NCI-H2029 treated with DMSO at 0.1 percent for 48 hours (cell line): ENCODE measurements at places on chromosomes 7 and 10.
A peak's percentile ranks its signal among the peaks of the same experiment; 100 is the strongest.

DNA sequence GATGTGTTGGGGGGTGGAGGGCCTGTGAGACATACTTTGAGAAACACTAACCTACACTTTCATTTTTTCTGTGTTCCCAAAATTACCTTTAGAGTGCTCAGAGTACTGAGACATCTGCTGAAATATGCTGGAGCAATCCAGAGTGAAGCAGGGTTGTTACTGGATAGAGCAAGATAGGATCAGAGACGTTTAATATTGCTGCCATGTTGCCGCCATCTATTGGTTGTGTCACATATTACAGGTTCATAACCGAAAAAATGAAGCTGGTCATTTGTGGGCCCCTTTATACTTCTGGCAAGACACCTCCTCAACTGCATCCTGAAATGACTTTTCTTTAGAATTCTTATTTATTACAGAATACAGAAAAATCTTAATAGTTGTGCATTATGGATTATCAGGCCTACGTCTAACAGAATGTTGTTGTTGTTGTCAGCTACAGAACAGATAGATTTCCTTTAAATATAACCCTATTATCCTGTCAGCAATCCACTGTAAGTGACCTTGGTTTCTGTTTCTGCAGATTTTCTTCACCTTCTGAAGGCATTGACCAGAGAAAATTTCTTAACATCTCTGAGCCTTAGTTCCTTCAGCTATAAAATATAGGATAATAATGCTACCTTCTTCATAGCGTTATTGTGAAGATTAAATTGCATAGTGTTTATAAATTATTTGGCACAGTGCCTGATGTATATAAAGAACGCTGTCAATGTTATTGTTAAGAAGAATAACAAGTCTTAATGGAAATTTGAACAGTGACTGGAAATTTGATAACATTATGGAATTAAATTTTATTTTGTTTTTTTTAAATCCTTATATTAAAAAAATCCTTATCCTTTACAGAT lies 16.2 kb upstream of the DLD start:
- peak; percentile 57 for DNase-seq

GRCh38 chr10:116721547-116722392 lies 20.6 kb downstream of the HSPA12A start:
- no peak for DNase-seq

- DNase-seq = no peak
These were observed 36.2 kb downstream of the GNG11 start for GRCh38 chr7:93957767-93958166.

DNA sequence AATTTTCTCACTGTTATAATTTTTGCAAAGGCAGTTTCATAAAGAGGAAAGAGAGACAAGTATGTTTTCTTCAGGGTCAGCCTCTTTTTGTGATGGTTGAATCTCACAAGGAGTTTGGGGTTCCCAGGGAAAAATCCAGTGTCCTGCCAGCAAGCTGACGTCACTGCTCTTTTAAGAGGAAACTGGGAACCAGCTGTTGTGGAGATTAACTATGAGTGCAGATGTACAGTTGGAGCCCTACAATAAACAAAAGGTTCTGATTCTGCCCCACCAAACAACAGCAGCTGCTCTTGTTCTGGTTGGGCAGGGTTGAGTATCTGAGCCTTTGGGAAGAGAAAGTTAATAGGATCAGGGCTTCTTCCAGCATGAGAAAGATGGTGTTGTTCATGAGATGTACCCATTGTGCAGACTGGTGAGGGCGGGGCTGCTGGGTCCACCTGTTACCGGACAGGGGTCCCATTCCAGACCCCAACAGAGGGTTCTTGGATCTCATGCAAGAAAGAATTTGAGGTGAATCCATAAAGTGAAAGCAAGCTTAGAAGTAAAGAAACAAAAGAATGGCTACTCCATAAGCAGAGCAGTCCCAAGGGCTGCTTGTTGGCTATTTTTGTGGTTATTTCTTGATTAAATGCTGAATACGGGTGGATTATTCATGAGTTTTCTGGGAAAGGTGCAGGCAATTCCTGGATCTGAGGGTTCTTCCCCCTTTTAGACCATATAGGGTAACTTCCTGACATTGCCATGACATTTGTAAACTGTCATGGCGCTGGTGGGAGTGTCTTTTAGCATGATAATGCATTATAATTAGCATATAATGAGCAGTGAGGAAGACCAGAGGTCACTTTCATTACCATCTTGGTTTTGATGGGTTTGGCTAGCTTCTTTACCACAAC lies 12.5 kb downstream of the PRF1 start:
- DNase-seq = no peak

- no peak for DNase-seq
These were observed 12.1 kb upstream of the CEP41 start for GRCh38 chr7:130452951-130453350.

- no peak for DNase-seq
These were observed 90.3 kb upstream of the PARD3 start for GRCh38 chr10:34905200-34905927.

DNA sequence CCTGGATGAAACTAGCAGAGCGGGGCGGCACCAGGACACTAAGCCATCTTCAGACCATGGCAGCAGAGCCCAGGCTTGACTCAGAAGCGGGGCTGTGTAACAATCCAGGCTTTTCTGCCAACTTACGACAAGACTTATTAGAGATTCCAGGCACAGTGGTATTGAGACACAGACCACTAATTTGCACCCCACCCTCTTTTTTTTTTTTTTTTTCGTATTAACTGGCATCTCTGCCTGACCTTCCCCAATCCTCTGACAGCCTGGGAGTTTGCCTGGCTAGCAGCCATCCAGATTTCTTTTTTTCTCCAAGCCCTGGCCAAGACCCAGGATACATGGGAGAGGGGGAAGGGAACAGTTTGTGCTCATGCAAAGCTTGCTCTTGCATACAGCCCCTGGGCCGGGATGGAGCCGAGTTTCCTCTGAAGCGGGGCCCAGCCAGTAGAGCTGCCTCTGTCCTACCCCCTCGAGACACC lies 182.4 kb downstream of the PLXNA4 start:
- DNase-seq = no peak

GRCh38 chr10:34205452-34205851 lies 609.6 kb downstream of the PARD3 start:
- no peak for DNase-seq

- DNase-seq = no peak
These were observed 20.7 kb downstream of the FAM241B start for GRCh38 chr10:69650589-69651261.

GRCh38 chr7:22911889-22912288 lies 89.2 kb upstream of the TOMM7 start:
- no peak for DNase-seq

DNA sequence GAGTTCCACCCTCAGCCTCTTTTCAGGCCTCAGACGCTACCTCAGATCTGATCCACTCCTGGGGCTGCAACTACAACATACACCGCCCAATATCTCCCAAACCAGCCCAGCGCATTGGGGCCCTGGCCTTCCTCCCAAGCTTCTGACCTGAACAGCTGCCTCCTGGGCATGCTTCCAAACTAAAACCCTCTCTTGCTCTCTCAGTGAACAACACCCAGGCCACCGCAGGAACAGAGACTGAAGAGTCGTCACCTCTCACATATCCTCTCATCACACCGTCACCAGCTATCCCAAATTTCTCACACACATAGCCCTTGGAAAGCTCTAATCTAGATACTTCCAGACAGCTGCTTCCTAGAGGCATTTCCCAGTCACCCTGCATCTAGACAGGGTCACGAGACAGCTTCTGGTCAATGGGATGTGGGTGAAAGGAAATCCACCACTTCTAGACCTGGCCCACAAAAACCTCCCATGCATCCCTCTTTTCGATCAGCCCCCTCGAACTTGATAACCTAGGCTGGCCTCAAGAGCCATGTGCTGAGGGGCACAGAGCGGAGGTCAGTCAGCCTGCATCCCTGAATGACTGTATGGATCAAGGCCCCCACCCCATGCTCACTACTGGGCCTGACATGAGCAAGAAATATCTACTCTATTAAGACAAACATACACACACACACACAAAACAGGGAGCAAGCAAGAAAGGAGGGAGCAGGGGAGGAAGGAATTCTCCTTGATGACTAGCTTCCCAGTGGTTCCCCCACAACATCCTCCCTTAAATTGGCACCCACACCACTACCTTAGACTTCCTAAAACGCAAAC lies 1.8 kb downstream of the PARP12 start:
- peak; percentile 78 for DNase-seq

- DNase-seq = no peak
These were observed 172.7 kb downstream of the AGMO start for GRCh38 chr7:15389073-15389472.

- DNase-seq = no peak
These were observed 270.8 kb downstream of the GATA3 start for GRCh38 chr10:8325024-8325980.

- DNase-seq = peak; percentile 97
These were observed 1.1 kb downstream of the PIK3AP1 start for GRCh38 chr10:96719200-96719599.

DNA sequence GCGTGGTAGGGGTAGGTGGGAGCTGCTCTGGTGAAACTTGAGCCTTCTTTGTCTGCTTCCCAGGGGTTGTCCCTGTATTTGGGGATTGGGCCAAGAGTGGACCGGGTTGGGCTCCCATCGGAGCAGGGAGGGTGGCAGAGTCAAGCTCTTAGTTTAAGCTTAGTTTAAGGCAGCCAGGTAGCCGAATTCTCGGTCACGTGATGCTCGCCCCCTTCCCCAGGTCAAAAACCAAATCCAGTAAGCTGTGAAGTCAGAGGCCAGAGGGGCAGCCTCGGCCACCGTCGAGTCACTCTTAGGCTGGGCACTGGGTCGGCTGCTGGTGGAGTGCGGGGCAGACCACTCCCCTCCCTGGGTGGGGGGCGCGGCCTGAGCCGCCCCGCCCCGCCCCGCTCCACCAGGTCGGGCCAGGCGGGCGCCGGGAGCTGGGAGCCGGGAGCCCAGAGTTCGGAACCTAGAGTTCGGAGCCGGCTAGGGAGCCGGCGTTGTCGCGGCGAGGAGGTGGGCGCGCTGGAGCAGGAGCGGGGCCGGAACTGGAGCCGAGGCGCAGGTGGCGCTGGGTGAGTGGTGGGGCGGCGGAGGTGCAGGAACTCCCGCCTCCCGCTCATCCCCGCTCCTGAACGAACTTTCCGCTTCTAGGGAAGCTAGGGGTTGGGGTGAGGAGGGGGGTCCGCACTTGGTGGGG lies 2.8 kb upstream of the LZTS2 start:
- no peak for DNase-seq

GRCh38 chr7:139654276-139655181 lies 123.3 kb downstream of the HIPK2 start:
- no peak for DNase-seq

GRCh38 chr10:26801831-26802230 lies 58.9 kb downstream of the ABI1 start:
- no peak for DNase-seq

- no peak for DNase-seq
These were observed 936.6 kb downstream of the NRG3 start for GRCh38 chr10:82811621-82812020.

DNA sequence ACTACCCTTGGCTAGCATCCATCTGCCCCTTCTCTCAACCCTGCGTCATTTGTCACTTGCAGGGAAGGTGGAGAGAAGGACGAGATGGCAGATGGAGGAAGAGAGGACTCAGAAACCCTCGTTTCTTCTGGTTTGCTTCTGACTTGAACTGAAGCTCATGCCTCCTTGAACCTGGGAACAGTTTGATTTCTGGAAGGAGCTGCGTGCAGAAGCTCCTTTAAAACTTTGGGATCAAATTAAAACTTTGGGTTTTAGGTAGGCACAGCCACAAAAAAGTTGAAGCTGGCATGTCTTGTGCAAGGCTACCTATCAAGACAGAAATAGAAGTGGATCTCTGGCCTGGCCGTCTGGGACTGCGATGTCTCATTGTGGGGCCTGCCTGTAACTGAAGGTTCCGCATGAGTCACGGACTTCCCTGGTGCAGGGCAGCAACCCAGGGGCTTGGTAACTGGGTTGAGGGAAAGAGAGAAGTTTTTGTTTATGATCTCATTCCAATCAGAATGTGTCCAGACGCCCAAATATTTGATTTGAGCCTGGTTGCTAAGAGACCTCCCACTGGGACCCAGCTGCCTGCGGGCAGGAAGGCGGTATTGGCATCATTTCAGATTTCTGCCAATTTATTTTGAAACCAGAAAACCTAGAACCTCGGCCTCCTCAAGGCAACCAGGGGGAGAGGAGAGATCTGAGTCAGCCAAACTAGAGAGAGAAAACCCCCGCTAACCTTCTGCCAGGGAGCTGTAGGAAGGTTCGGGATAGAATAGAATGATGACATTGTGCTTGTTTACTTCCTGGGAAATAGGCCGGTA lies 15.8 kb upstream of the CAMK1D start:
- DNase-seq = peak; percentile 17

DNA sequence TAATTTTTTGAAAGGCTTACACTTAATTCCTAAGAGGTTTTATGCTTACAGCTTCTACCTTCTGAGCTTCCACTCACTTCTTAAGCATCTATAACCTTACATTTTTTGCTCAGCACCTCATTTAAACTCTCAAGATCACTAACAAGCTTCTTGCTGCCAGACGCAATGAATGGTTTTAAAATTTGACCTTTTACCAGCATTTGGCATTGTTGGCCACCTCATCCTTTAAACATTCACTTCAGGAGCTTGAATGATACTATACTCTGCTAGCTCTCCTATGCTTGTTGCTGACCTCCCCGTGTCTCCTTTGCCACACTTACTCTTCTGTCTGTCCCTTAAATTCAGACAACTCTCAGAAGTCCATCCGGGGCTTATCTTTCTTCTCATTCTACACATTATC lies 37.7 kb upstream of the ODAD2 start:
- DNase-seq = no peak

- DNase-seq = no peak
These were observed 578.5 kb downstream of the GALNT17 start for GRCh38 chr7:71710442-71710841.

DNA sequence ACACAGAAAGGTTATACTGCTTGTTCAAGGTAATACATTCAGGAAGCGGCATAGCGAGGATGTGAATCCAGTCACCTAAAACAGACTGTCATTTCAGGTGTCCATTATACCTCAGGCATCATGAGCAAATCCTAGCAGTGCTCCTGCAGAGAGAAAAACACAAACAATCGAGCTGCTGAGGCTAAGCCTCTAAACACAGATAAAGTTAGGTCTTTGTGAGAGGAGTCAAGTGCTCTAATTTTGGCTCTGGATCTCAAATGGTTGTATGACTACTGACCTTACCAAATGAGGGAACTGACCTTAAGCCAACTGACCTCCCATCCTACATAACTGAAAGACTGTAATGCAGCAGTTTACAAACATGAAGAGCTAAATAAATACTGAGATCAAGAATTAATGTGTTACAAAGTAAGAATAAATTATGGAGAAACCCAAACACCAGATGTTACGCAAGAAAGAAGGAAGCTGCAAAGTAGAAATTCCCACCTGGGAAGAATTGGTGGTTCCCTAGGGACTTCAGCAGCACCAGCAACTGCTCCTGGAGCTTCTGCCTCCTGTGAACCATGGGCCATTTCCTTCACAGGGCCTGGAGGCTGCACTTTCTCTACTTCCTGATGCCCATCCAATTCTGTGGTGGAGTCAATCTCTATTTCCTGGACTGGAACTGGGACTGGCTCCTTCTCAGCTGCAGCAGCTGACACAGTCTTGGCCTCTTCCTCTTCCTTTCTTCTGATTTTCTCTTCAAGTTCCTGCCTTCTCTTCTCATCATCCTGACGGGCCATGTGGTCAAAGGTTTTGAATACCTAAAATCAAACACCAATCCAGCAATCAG lies 5.8 kb downstream of the NUDCD3 start:
- DNase-seq = no peak
